ENCODE measurements at places on chromosomes 6 and 20. TPM values are rescaled to one million over a fixed set of nuclear protein-coding genes. Genes with fewer than 3 reads are reported as not detected.

The TMEM244 gene
- total RNA-seq: not detected

The SYNDIG1 gene
- not detected for total RNA-seq

The ADGB gene
- total RNA-seq: not detected

The BCAS1 gene
- 0.20 TPM for total RNA-seq

The ARMC2 gene
- 5.7 TPM for total RNA-seq

The FAM217A gene
- not detected for total RNA-seq

The FRMD1 gene
- not detected for total RNA-seq

The NHLRC1 gene
- total RNA-seq: not detected

The PACRG gene
- total RNA-seq: 0.66 TPM

The NR2E1 gene
- total RNA-seq: not detected

The MCHR2 gene
- not detected for total RNA-seq

The OGFR gene
- total RNA-seq: 56.0 TPM

The HLA-F gene
- 560 TPM for total RNA-seq
